ENCODE measurements at places on chromosomes 6 and 20. TPM values are rescaled to one million over a fixed set of nuclear protein-coding genes. Genes with fewer than 3 reads are reported as not detected.

CLPSL1 gene
- total RNA-seq, result not detected

RSPO3 gene
- 0.19 TPM for total RNA-seq

KCNK16 gene
- total RNA-seq, result not detected

DDX27 gene
- 31.1 TPM for total RNA-seq

SIRPD gene
- not detected for total RNA-seq

SLC17A3 gene
- total RNA-seq, result 0.17 TPM

BNIP5 gene
- total RNA-seq, result not detected

HELZ2 gene
- total RNA-seq, result 64.0 TPM

PRR18 gene
- not detected for total RNA-seq

ANGPT4 gene
- not detected for total RNA-seq

HLA-DQB1 gene
- not detected for total RNA-seq

CRISP2 gene
- not detected for total RNA-seq

FAXC gene
- 0.34 TPM for total RNA-seq

MARCKS gene
- total RNA-seq, result 333 TPM

LPIN3 gene
- 1.5 TPM for total RNA-seq

MUC22 gene
- not detected for total RNA-seq

FRK gene
- total RNA-seq, result 0.05 TPM

TPMT gene
- total RNA-seq, result 10.7 TPM

LY6G6C gene
- total RNA-seq, result not detected

ENTPD6 gene
- total RNA-seq, result 70.8 TPM

MACROD2 gene
- total RNA-seq, result 0.85 TPM

TP53TG5 gene
- total RNA-seq, result not detected

DSTN gene
- 157 TPM for total RNA-seq

C6orf132 gene
- total RNA-seq, result not detected

CD93 gene
- 441 TPM for total RNA-seq

HLA-DPA1 gene
- total RNA-seq, result 0.34 TPM

SNX9 gene
- 51.4 TPM for total RNA-seq

TBXT gene
- not detected for total RNA-seq

RNF39 gene
- not detected for total RNA-seq

DDX43 gene
- 1.7 TPM for total RNA-seq

PRICKLE4 gene
- total RNA-seq, result 6.9 TPM

CCR6 gene
- total RNA-seq, result not detected

TBX18 gene
- 0.68 TPM for total RNA-seq

FHL5 gene
- total RNA-seq, result not detected

DUSP15 gene
- 0.34 TPM for total RNA-seq

SLC4A11 gene
- 14.9 TPM for total RNA-seq

TAGAP gene
- total RNA-seq, result not detected

GPX5 gene
- not detected for total RNA-seq

IRAK1BP1 gene
- 2.7 TPM for total RNA-seq

PRSS16 gene
- total RNA-seq, result not detected

Data from dermis blood vessel endothelial cell (primary cell).